ENCODE measurements at places on chromosomes 16 and 17.

- DNase-seq = no peak
Observed at GRCh38 chr16:25118851-25119578, 7.5 kb downstream of the LCMT1 start.

DNA sequence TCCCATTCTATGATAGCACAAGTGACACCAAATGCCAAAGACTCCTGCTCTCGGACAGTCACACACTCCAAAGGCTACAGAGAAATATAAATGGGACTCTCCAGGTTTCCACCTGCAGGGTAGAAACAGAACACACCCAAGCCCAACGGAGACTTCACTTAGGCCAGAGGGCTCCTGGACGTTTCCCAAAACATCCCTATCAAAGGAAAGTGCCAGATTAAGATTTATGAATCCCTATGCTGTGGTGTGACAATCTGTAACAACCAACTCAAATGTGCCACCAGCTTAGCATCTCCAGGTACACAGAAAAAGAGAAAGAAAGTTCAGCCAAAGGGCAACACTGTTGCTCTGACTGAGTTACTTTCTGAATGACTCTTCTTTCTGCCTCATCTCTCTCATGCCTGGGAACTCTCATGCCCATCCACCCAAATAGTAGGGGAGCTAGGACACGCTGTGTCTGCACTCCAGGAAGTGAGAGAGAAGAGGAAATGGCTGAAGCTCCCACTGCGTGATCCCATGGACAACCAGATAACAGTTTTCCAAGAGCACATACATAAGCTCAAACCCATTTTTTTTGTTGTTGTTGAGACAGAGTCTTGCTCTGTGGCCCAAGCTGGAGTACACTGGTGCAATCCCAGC, 49.7 kb downstream of the SMG6 start:
- no peak for DNase-seq

- no peak for DNase-seq
Observed at GRCh38 chr17:64315032-64315490, 52.0 kb upstream of the TEX2 start.

- DNase-seq = peak; percentile 56
Observed at GRCh38 chr17:879546-880442, 97.6 kb downstream of the MRM3 start.

Data from suppressor macrophage treated with lipopolysaccharide for 1 hour (primary cell).